Naive thymus-derived CD8-positive, alpha-beta T cell (primary cell): ENCODE measurements at places on chromosomes 3 and 15.

- no peak for DNase-seq
Observed at GRCh38 chr15:93362821-93363220, 273.8 kb upstream of the RGMA start.

- no peak for DNase-seq
Observed at GRCh38 chr3:13309004-13309403, 111.1 kb downstream of the NUP210 start.

- DNase-seq = no peak
Observed at GRCh38 chr3:37504583-37505357, 330.4 kb upstream of the LRRFIP2 start.

GRCh38 chr3:111763968-111764367 is 95.1 kb upstream of the PHLDB2 start:
- no peak for DNase-seq
